PC-3 (cell line): ENCODE measurements at places on chromosomes 3 and 15. TPM values are rescaled to one million over a fixed set of nuclear protein-coding genes. Genes with fewer than 3 reads are reported as not detected.

DNA sequence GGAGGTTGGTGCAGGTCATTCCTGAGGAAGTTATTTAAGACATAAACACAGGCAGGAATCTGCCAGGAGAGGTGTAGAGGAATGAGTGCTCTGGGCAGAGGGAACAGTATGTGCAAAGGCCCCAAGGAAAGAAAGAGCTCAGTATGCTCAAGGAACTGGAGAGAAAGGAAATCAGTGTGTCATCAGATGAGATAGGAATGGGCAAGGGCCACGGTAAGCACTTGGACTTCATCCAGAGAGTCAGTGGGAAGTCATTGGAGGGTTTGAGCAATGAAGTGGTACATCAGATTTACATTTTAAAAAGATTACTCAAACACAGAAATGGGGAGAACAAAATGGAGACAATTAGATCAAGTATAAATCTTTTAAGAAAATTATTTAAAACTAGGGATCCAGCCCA lies 272.2 kb downstream of the ADAMTSL3 start:
- H3K4me3 ChIP-seq, result no peak overlapping the region
- no peaks in the 10 kb centered on the region for H3K27me3 ChIP-seq
- H3K4me1 ChIP-seq, result peaks cover 11% of the 10 kb centered on the region; the same call in 1 of the 2 replicates
- no peak overlapping the region for H3K27ac ChIP-seq
- no peak for DNase-seq

GRCh38 chr3:110754212-110754916 lies 317.3 kb upstream of the NECTIN3 start:
- H3K4me3 ChIP-seq, result no peak overlapping the region
- H3K36me3 ChIP-seq, result no peaks in the 10 kb centered on the region
- DNase-seq, result no peak
- no peaks in the 10 kb centered on the region for H3K27me3 ChIP-seq

GRCh38 chr3:194598771-194599557 lies 34.3 kb downstream of the TMEM44 start:
- peaks cover 7% of the 10 kb centered on the region for H3K4me1 ChIP-seq
- no peaks in the 10 kb centered on the region for H3K36me3 ChIP-seq
- DNase-seq, result no peak
- H3K27me3 ChIP-seq, result no peaks in the 10 kb centered on the region

- H3K36me3 ChIP-seq, result no peaks in the 10 kb centered on the region
- DNase-seq, result peak; percentile 94
- H3K4me3 ChIP-seq, result no peak overlapping the region
- H3K27ac ChIP-seq, result peak overlapping the region; percentile 76
- peaks cover 20% of the 10 kb centered on the region for H3K4me1 ChIP-seq
Measured at GRCh38 chr15:99536422-99537040, 29.3 kb upstream of the MEF2A start.

GRCh38 chr3:74693696-74694393 lies 79.4 kb upstream of the CNTN3 start:
- H3K4me1 ChIP-seq, result no peaks in the 10 kb centered on the region
- H3K27me3 ChIP-seq, result no peaks in the 10 kb centered on the region
- H3K36me3 ChIP-seq, result no peaks in the 10 kb centered on the region
- DNase-seq, result no peak
- no peak overlapping the region for H3K4me3 ChIP-seq

DNA sequence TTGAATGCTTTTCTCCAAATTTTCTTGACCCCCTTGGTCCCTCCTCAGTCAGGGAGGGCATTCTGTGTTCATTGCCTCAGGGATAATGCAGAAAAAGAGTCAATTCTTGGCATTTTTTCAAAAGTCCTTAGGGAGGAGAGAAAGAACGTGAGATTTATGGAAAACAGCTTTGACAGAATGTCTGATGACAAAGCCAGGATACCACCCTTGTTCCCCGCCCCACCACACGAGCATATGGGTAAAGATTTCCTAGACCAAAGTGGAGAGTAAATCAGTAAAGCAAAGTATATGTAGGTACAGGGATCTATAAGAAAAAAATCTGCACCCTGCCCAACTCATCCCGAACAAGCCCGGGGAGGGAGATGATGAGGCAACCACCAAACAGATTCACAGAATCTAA lies 11.2 kb downstream of the SRGAP3 start:
- H3K27ac ChIP-seq, result no peak overlapping the region
- no peaks in the 10 kb centered on the region for H3K36me3 ChIP-seq
- H3K4me1 ChIP-seq, result no peaks in the 10 kb centered on the region
- H3K4me3 ChIP-seq, result no peak overlapping the region

DNA sequence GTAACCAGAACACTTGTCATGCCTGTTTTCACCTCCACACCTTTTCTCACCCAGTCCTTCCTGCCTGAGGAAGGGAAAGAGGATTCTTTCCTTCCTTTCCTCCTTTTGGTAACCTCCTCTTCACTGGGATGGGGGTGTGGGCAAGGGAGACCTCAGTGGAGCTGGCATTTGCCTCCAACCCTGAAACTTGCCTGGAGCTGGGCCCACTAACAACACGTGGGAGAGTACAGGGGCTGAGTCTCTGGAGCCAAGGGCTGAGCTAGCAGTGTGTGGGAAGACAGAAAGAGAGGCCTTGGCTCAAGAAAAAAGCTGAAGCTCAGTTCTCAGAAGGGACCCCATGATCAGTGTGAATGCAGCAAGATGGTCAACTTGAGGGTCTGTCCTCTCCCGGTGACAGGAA lies 86.6 kb upstream of the SLC6A11 start:
- no peaks in the 10 kb centered on the region; the same call in 1 of the 2 replicates for H3K4me1 ChIP-seq
- no peaks in the 10 kb centered on the region for H3K36me3 ChIP-seq

DNA sequence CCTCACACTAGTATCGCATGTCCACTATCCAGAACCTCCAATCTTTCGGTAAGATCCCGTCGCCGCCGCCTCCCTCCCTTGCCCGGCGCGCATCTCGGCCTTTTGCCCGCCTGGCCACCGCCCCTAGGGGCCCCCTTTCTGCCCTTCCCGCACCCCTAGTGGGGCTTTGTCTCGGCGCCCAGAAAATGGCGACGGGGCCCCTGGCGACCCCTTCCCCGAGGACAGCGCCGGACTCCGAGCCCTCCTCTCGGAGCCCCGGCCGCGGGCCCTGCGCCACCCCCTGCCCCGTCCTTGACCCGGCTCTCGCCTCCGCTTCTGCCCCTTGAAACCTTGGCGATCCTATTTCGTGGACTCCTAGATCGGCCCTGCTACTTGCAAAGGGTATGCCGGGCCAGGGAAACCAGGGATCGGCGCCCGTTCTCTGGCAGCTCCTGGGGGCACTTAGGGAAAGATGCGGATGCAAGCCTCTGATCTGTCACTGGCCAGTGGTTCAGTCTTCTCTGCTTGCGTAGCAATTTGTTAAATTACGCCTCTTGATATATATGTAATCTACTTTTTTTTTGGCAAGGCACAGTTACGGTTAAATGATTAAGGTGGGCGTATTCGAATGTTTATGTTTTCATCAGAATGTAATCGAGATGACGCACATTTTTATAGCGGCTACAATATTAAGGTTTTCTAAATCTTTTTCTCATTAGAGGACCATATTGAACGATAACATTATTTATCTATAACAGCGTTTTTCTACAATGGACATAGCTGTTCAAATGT lies 603 bp downstream of the EIF1B start:
- peak overlapping the region; percentile 93 for H3K4me3 ChIP-seq
- H3K36me3 ChIP-seq, result peaks cover 17% of the 10 kb centered on the region
- H3K27me3 ChIP-seq, result no peaks in the 10 kb centered on the region
- peak; percentile 32 for DNase-seq
- peak overlapping the region; percentile 25; the same call in 1 of the 2 replicates for H3K27ac ChIP-seq
- peaks cover 14% of the 10 kb centered on the region; the same call in 1 of the 2 replicates for H3K4me1 ChIP-seq

- no peaks in the 10 kb centered on the region for H3K27me3 ChIP-seq
- H3K27ac ChIP-seq, result no peak overlapping the region
- no peak overlapping the region for H3K4me3 ChIP-seq
Measured at GRCh38 chr3:28916713-28917499, 364.0 kb upstream of the RBMS3 start.

DNA sequence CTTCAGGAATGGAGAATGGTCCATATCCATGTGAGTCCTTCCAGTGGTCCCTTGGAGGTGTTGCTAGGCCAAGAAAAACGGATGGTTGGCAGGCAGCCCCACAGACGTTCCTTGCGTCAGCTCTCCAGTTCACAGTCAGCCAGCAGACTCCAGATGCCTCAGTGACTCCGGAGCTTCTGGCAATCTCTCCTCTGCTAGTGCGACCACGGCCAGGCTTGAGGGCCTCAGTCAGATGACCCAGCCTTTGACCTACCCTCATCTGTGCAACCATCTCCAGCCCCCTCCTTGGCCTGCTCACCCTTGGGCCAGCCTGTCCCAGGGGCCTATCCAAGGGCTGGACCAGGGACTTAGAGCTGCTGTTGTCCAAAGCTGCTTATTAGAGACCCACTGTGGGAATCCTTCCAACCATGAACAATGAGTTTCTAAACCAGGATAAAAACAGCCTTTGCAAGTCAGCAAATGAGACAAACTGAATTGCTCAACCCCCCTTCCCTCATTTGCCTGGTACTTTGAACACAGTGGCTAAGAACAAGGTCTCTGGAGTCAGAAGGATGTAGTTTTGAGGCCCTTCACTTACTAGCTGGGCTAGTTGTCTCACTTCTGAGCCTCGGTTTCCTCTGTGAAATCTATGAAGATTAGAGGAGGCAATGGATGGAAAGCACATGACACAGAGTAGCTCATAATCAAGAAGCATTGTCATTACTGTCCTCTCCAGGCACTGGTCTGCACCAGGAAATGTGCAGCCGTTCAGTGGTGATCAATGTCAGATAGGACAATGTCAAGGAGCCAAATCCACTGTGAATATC lies 44.8 kb downstream of the ANP32A start:
- no peak overlapping the region for H3K4me3 ChIP-seq
- H3K36me3 ChIP-seq, result peaks cover 17% of the 10 kb centered on the region
- H3K27ac ChIP-seq, result no peak overlapping the region
- H3K27me3 ChIP-seq, result no peaks in the 10 kb centered on the region
- DNase-seq, result no peak

DNA sequence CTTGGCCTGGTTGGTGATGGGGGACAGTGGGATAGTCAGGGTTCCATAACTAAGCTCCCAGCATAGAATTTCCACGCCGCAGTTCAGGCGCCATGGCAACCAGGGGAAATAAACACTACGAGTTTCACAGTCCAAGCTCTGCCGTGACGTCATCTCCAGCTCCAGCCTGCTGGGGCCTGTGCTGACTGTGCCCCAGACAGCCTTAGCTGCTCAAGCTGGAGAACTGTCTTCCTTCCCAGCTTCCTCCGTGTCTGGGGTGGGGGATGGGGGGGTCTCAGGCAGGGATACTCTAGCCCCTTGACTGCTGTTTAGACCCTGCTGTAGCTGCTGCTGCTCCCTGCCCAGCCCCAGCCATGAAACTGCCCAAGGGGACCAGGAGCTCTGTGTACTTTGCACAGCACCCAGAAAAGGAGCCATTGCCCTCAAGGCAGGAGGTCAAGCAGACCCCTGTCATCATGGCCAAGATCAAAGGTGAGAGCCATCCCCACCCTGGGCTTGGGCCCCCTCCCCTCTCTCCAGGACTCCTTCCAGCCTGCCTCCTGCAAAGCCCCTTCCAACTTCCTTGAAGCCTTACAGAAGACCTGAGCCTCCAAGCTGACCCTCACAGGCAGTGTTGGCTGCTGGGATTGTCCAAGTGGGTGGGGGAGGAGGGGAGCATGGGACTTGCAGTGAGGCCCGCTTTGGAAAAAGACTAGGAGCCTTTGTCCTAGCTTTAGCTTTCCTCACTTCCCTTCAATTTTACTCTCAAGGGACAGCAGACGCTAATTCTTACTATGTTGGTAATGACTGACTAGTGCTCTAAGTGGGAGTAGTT lies 11.4 kb upstream of the CSPG4 start:
- no peak overlapping the region for H3K4me3 ChIP-seq
- peak; percentile 27 for DNase-seq
- no peak overlapping the region for H3K27ac ChIP-seq
- H3K36me3 ChIP-seq, result no peaks in the 10 kb centered on the region
- peaks cover 8% of the 10 kb centered on the region; the same call in 1 of the 2 replicates for H3K4me1 ChIP-seq

- DNase-seq, result no peak
- H3K4me1 ChIP-seq, result no peaks in the 10 kb centered on the region
- no peaks in the 10 kb centered on the region for H3K27me3 ChIP-seq
- no peaks in the 10 kb centered on the region for H3K36me3 ChIP-seq
- H3K4me3 ChIP-seq, result no peak overlapping the region
Measured at GRCh38 chr3:139909811-139910210, 25.2 kb upstream of the CLSTN2 start.

GRCh38 chr3:46312991-46313390 lies 40.9 kb upstream of the CCR2 start:
- peak overlapping the region; percentile 3; the same call in 1 of the 2 replicates for H3K27ac ChIP-seq
- peak; percentile 93 for DNase-seq
- H3K36me3 ChIP-seq, result no peaks in the 10 kb centered on the region
- H3K4me1 ChIP-seq, result peaks cover 13% of the 10 kb centered on the region

DNA sequence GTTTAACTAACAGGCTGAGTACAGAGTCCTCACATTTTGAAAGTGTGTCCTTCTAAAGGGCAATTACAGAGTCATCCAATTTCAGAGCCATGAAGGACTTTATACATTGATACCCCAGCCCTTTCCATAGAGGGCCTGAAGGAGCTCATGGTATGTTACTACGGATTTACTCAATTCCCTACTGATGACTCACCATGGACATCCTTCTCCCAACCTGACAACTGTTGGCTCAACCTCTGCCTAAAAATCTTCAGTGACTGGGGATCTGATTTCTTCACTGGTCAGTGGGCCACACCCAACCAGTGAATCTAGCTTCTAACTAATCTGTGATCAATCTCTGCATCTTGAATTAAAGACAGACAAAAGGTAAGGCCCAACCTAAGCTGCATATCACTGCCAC lies 963.4 kb upstream of the CFAP20DC start:
- no peaks in the 10 kb centered on the region for H3K4me1 ChIP-seq
- peaks cover 8% of the 10 kb centered on the region; the same call in 1 of the 2 replicates for H3K27me3 ChIP-seq
- no peak overlapping the region for H3K27ac ChIP-seq

DNA sequence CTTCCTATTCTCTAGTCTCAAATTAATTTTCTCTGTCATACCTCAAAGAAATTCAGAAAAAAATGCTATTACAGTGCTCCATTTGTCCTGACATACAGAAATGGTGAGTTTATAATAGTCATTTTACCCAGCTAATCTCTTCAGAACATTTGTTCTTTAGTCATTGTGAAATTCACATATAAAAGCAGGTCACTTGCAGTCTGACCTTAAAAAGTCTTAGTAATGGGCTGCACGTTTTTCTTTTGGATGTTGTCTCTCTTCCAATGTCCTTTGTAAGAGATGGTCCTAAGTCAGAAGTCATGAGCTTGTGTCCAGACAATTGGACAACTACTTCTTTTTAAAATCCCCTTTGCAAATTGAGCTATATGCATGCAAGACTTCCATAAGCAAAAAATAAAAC lies 17.0 kb upstream of the IL1RAP start:
- DNase-seq, result no peak
- no peak overlapping the region for H3K27ac ChIP-seq
- H3K27me3 ChIP-seq, result no peaks in the 10 kb centered on the region
- H3K36me3 ChIP-seq, result no peaks in the 10 kb centered on the region
- H3K4me1 ChIP-seq, result peaks cover 8% of the 10 kb centered on the region; the same call in 1 of the 2 replicates

DNA sequence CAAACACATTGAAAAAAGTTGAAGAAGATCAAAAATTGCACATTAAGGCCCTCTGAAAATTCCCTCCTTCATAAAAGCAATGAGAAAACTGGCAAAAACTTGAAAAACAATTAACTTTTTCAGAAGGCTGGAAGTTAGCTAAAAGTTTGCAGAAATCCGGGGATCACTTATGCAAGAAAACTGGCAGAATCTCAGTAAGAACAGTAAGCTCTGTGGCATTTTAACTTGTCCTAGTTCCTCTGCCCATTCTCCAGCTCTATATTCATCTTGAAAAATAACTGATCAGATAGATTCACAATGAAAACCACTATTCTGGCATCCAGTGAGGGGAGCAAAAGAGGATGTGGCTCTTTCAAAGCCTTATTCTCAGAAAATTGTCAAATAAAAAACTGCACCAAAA lies 566.8 kb downstream of the NTRK3 start:
- H3K4me1 ChIP-seq, result no peaks in the 10 kb centered on the region
- H3K27ac ChIP-seq, result no peak overlapping the region
- H3K4me3 ChIP-seq, result no peak overlapping the region
- H3K36me3 ChIP-seq, result no peaks in the 10 kb centered on the region
- DNase-seq, result no peak

Gene GRIP2
- 0.29 and 0.36 TPM in 2 replicates for total RNA-seq

Gene PRKCD
- 7.8 and 18.7 TPM in 2 replicates for total RNA-seq

Gene SERPINI2
- not detected in 2 replicates for total RNA-seq
